Heart left ventricle (tissue), 16 donors: ENCODE measurements at places on chromosomes 5 and 9. TPM values are rescaled to one million over a fixed set of nuclear protein-coding genes. Genes with fewer than 3 reads are reported as not detected.

DNA sequence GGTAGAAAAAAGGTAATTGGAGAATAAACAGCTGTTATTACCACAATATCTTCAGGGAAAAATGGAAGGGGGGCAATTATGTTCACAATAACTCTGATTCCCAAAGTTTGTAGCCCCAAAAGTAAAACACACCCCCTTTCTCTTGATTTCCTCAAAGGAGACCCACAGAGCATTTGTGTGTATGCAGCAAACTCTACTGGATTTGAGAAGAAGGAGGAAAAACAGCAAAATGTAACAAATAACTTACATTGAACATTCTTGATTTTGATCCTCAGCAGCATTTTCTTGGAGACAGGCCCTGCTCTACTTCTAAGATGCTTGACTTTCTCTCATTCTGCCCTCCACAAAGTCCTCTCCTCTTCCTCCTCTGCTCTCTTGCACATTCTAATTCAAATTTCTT is 420.8 kb upstream of the EDIL3 start:
- no peak overlapping the region for H3K4me3 ChIP-seq
- H3K36me3 ChIP-seq: no peaks in the 10 kb centered on the region
- DNase-seq: no peak
- H3K27ac ChIP-seq: no peak overlapping the region
- no peaks in the 10 kb centered on the region for H3K27me3 ChIP-seq

DNA sequence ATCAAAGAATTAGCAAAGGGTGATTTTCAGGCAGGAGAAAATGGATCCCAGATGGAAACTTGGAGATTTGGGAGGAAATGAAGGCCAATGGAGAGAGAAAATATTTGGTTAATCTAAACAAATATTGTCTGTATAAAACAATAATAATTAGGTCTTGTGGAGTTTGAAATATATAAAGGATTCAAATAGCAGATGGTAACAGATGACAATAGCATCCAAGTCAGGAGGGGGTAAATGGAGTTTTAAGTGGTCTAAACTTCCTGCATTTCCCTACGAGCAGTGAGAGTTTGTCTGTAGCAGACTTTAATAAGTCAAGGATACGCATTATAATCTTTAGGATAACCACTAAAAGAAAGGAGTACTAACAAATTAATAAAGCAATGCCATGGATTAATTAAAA is 49.0 kb upstream of the GGTA1 start:
- H3K36me3 ChIP-seq: no peaks in the 10 kb centered on the region
- H3K27ac ChIP-seq: no peak overlapping the region
- H3K27me3 ChIP-seq: no peaks in the 10 kb centered on the region
- no peak for DNase-seq

DNA sequence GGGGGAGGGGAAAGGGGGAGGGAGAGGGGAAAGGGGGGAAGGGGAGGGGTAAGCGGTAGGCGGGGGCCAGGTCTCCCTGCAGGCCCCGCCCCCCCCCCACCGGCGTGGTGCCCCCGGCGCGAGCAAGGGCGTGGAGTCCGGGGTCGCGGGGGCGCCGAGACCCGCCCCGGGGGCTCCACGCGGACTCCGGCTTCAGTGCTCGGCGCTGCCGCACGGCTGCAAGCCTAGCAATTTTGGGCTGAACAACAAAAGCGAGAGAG is 10.8 kb downstream of the C9orf50 start:
- H3K36me3 ChIP-seq: no peaks in the 10 kb centered on the region
- no peak for DNase-seq
- H3K27me3 ChIP-seq: no peaks in the 10 kb centered on the region
- H3K4me3 ChIP-seq: peak overlapping the region; percentile 57
- peak overlapping the region; percentile 90 for H3K27ac ChIP-seq
- peaks cover 38% of the 10 kb centered on the region for H3K4me1 ChIP-seq

- no peak overlapping the region for H3K4me3 ChIP-seq
- no peaks in the 10 kb centered on the region for H3K36me3 ChIP-seq
- peaks cover 90% of the 10 kb centered on the region for H3K27me3 ChIP-seq
These were observed 17.5 kb downstream of the NR2F1 start for GRCh38 chr5:93600409-93601070.

GRCh38 chr5:167261309-167262100 is 1029.9 kb upstream of the WWC1 start:
- H3K4me1 ChIP-seq: no peaks in the 10 kb centered on the region
- DNase-seq: no peak
- H3K4me3 ChIP-seq: no peak overlapping the region

DNA sequence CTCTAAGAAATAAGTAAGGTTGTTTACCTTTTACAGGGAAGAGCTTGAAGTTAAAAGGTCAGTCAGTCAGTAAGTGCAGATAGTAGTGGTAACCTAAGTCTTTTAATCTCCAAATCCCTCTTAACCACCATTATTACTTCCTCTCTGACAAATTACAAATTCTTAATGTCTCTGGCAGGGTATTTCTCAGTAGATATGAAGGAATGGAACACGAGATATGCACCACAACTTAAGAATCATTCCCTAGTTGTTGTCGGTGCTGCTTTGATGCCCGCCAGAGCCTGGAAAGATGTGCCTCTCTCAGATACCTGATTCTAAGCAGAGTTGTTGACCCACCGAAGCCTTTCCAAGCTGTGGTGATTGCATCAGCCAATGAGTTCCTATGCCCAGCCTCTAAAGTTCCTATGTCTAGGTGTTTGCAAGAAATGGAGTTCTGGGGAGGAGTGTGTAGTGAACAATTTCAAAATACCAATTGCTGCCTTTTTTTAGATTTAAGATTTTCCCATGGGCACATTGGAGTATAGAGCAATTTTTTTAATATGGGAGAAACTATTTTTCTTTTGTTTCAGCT is 78.5 kb downstream of the CD180 start:
- no peak overlapping the region for H3K4me3 ChIP-seq
- no peaks in the 10 kb centered on the region for H3K27me3 ChIP-seq
- peaks cover 31% of the 10 kb centered on the region for H3K36me3 ChIP-seq
- H3K27ac ChIP-seq: no peak overlapping the region
- H3K4me1 ChIP-seq: no peaks in the 10 kb centered on the region
- no peak for DNase-seq

DNA sequence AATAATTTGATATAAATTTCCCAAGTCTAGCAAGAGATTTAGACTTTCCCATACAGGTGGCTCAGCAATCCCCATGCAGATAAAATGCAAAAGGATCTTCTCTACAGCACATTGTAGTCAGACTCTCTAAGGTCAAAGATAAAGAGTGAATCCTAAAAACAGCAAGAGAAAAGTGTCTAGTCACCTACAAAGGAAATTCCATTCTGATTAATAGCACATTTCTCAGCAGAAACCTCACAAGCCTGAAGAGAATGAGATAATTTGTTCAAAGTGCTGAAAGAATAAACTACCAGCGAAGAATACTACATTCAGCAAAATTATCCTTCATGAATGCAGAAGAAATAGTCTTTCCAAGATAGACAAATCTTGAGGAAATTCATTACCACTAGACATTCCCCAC is 493.3 kb downstream of the PRELID2 start:
- H3K36me3 ChIP-seq: no peaks in the 10 kb centered on the region
- H3K27ac ChIP-seq: no peak overlapping the region
- H3K27me3 ChIP-seq: no peaks in the 10 kb centered on the region
- no peaks in the 10 kb centered on the region for H3K4me1 ChIP-seq
- DNase-seq: no peak
- H3K4me3 ChIP-seq: no peak overlapping the region

GRCh38 chr5:76617229-76617628 is 6.0 kb downstream of the F2RL2 start:
- H3K27me3 ChIP-seq: no peaks in the 10 kb centered on the region
- no peak overlapping the region for H3K27ac ChIP-seq
- H3K4me1 ChIP-seq: no peaks in the 10 kb centered on the region
- no peaks in the 10 kb centered on the region for H3K36me3 ChIP-seq
- no peak overlapping the region for H3K4me3 ChIP-seq

GRCh38 chr5:146032911-146033310 is 72.5 kb downstream of the PLAC8L1 start:
- no peaks in the 10 kb centered on the region for H3K27me3 ChIP-seq
- H3K4me3 ChIP-seq: no peak overlapping the region
- no peaks in the 10 kb centered on the region for H3K36me3 ChIP-seq
- no peak for DNase-seq

GRCh38 chr9:110338143-110338542 is 480 bp upstream of the TXNDC8 start:
- no peak overlapping the region for H3K27ac ChIP-seq
- no peaks in the 10 kb centered on the region for H3K36me3 ChIP-seq
- H3K4me3 ChIP-seq: no peak overlapping the region
- H3K4me1 ChIP-seq: no peaks in the 10 kb centered on the region

GRCh38 chr5:37811866-37812265 is 28.0 kb downstream of the GDNF start:
- H3K27me3 ChIP-seq: peaks cover 12% of the 10 kb centered on the region
- no peak overlapping the region for H3K27ac ChIP-seq
- DNase-seq: no peak

GRCh38 chr9:70484232-70485130 is 70.0 kb upstream of the KLF9 start:
- no peaks in the 10 kb centered on the region for H3K36me3 ChIP-seq
- peaks cover 50% of the 10 kb centered on the region for H3K4me1 ChIP-seq
- peak overlapping the region; percentile 79 for H3K27ac ChIP-seq
- H3K27me3 ChIP-seq: no peaks in the 10 kb centered on the region
- H3K4me3 ChIP-seq: no peak overlapping the region

- H3K36me3 ChIP-seq: no peaks in the 10 kb centered on the region
- H3K4me1 ChIP-seq: no peaks in the 10 kb centered on the region
- H3K27me3 ChIP-seq: no peaks in the 10 kb centered on the region
- DNase-seq: no peak
- H3K27ac ChIP-seq: no peak overlapping the region
These were observed 969.2 kb downstream of the CDH18 start for GRCh38 chr5:19018822-19019221.

- peaks cover 22% of the 10 kb centered on the region for H3K4me1 ChIP-seq
- DNase-seq: peak; percentile 85
- peak within 1 kb of the TSS; percentile 85 for H3K4me3 ChIP-seq
- no peaks in the 10 kb centered on the region for H3K36me3 ChIP-seq
These were observed at the start of gene FBXO10 for GRCh38 chr9:37575921-37576721. FBXO10 (minus strand) TSS chr9:37576380; CDS start chr9:37541768, 34,612 bp downstream.

- no peaks in the 10 kb centered on the region for H3K27me3 ChIP-seq
- peak overlapping the region; percentile 83 for H3K27ac ChIP-seq
- no peak for DNase-seq
- no peak overlapping the region for H3K4me3 ChIP-seq
These were observed 78.8 kb downstream of the F2RL2 start for GRCh38 chr5:76544268-76544926.

DNA sequence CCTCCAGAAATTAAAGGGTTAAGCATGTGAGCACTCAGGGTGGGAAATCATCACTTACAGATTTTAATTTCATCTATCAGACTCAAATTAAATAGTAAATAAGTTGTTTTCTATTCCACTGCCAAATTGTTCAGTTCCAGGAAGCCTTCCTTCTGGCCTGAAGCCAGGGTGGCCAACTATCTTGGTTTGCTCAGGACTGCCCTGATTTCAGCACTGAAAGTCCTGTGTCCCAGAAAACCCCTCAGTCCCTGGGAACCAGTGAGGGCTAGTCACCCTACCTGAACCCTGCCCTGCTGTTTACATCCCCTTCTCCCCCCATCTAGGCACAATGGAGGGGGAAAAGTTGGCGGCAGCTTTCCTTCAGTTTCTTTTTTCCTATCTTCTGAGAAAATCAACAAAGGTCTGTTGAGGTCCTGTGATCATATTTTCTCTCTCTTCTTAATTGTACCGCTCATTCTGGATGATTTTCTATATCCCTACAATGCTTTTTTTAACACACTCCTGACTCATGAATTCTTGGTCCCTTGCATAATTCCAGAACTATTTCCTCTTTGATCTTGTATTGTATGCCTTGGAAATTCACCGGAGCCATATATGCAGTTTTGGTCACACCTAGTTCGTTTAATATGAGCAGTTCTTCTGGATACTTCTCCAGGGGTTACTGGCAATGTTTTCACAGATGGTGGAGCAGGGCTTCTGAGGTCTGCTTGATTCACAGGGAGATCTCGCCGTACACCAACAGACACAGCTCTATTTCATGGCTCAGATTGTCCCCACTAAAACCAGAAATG is 103.8 kb downstream of the MAP1B start:
- H3K4me3 ChIP-seq: peak overlapping the region; percentile 4
- peaks cover 23% of the 10 kb centered on the region for H3K36me3 ChIP-seq
- no peak for DNase-seq
- no peaks in the 10 kb centered on the region for H3K27me3 ChIP-seq
- H3K4me1 ChIP-seq: peaks cover 15% of the 10 kb centered on the region

GRCh38 chr5:76831110-76831452 is 12.3 kb downstream of the F2RL1 start:
- peaks cover 6% of the 10 kb centered on the region for H3K4me1 ChIP-seq
- no peak overlapping the region for H3K4me3 ChIP-seq
- DNase-seq: no peak
- no peaks in the 10 kb centered on the region for H3K27me3 ChIP-seq
- H3K27ac ChIP-seq: no peak overlapping the region

DNA sequence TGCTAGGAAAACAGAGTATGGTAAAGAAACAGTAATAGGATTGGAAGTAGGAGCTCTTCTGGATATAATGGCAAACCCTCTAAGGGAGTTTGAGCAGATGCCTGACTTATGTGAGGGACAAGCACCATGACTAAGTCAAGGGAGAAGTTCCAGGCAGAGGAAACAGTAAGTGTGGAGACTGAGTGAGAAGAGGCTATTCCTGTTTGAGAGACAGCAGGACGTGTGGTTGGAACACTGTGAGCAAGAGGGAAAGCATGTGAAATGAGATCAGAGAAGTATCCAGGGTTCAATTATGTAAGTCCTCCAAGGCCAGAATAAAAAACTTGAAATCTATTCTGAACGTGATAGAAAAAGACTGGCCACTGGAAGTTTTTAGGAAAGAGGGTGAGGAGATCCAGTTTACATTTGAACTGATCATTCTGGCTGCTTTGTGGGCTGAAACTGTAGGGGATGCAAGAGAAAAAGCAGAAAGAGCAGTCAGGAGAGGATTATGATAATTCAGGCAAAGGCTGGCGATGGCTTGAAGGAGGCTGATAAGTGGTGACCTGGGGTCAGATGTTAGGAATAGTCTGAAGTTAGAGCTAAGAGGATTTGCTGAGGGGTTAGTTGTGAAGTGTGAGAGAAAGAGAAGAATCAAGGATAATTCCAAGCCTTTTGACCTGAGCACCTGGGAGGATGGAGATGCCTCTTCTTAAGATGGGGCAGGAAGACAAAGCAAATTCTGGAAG is 19.2 kb downstream of the DMAC1 start:
- H3K4me3 ChIP-seq: no peak overlapping the region
- no peak overlapping the region for H3K27ac ChIP-seq
- no peak for DNase-seq
- no peaks in the 10 kb centered on the region for H3K4me1 ChIP-seq
- H3K36me3 ChIP-seq: no peaks in the 10 kb centered on the region

GRCh38 chr9:33820231-33820745 is 3.3 kb downstream of the UBE2R2 start:
- H3K4me1 ChIP-seq: peaks cover 47% of the 10 kb centered on the region
- H3K27ac ChIP-seq: no peak overlapping the region
- no peaks in the 10 kb centered on the region for H3K36me3 ChIP-seq

GRCh38 chr9:117392992-117393391 is 21.9 kb downstream of the ASTN2 start:
- H3K4me1 ChIP-seq: no peaks in the 10 kb centered on the region
- H3K4me3 ChIP-seq: no peak overlapping the region
- no peaks in the 10 kb centered on the region for H3K27me3 ChIP-seq
- no peak for DNase-seq
- H3K27ac ChIP-seq: no peak overlapping the region

- peak overlapping the region; percentile 62 for H3K4me3 ChIP-seq
- H3K4me1 ChIP-seq: no peaks in the 10 kb centered on the region
- no peaks in the 10 kb centered on the region for H3K36me3 ChIP-seq
- no peak for DNase-seq
- H3K27ac ChIP-seq: peak overlapping the region; percentile 93
- H3K27me3 ChIP-seq: peaks cover 45% of the 10 kb centered on the region
These were observed 1.6 kb downstream of the ANXA2R start for GRCh38 chr5:43038496-43038989.

Gene RNF130
- total RNA-seq: 76.2 TPM

Gene SPAAR
- total RNA-seq: 10.3 TPM

Gene SLC4A9
- 0.12 TPM for total RNA-seq

Gene HRH2
- 45.7 TPM for total RNA-seq

Gene ZNF354C
- 5.7 TPM for total RNA-seq

Gene CBY3
- not detected for total RNA-seq
